Stimulated activated naive CD8-positive, alpha-beta T cell treated with anti-CD3 and anti-CD28 coated beads, Interleukin-15, amount 100 ng/mL, for 72 hours (primary cell): ENCODE measurements at places on chromosomes 6 and 20.

- DNase-seq, result no peak
These were observed 137.0 kb upstream of the HEY2 start for GRCh38 chr6:125612345-125612846.

- no peak for DNase-seq
These were observed 50.7 kb downstream of the SLC26A8 start for GRCh38 chr6:35973670-35974222.

- DNase-seq, result no peak
These were observed 27.0 kb upstream of the PTGIS start for GRCh38 chr20:49594931-49595315.

GRCh38 chr6:113736978-113737377 is 120.2 kb upstream of the MARCKS start:
- DNase-seq, result no peak

DNA sequence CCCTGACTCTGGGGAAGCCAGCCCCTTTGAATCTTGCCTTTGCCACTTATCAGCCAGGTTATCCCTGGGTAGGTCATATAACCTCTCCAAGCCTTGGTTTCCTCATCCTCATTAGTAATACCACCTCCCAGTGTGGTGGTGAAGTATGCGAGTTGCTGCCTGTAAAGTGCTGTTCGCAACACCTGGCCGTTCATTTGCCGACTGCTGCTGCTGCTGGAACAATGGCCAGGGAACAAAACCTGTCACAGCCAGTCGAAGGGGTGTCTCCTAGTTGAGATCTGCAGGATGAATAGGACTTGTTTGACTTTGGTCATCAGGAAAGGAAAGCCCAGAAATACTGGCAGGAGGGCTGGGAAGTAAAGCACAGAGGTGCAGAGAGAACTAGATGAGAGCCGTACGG is 6.1 kb downstream of the MANBAL start:
- no peak for DNase-seq

DNA sequence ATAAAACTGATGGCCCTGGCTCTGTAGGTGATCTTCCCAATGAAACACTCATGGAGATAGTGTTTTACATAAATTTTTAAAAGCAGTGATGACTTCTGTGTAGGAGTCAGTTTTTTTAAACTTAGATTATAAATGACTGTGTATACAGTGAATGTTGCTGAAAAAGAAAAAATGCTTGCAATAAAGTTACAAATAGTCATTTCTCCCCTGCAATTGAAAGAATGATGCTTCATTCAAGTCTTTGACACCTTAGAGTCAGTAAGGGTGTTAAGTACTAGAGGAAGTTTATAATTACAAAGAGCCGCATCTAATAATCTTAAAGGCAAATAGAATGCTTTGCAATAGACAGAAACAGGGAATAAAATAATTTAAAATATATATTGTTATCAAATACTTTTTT is 27.6 kb downstream of the ZNF292 start:
- DNase-seq, result no peak

DNA sequence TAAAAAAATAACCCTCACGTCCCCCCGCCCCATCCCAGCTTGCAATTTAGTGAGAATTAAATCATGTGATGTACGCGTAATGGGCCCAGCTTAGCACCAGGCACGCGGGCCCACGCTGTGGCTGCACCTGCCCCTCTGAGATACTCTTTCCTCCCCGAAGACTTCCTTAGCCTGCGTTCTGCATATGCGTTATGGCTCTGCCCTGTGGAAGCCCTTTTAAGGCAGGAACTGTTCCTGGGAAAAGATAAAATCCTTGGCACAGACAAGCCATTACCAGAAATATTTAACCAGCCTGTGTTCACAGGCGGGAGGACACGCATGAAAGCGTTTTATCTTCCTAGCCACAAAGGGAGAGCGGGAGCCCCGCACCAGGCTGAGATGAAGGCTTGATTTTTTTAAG is 311.0 kb downstream of the LRFN2 start:
- no peak for DNase-seq

DNA sequence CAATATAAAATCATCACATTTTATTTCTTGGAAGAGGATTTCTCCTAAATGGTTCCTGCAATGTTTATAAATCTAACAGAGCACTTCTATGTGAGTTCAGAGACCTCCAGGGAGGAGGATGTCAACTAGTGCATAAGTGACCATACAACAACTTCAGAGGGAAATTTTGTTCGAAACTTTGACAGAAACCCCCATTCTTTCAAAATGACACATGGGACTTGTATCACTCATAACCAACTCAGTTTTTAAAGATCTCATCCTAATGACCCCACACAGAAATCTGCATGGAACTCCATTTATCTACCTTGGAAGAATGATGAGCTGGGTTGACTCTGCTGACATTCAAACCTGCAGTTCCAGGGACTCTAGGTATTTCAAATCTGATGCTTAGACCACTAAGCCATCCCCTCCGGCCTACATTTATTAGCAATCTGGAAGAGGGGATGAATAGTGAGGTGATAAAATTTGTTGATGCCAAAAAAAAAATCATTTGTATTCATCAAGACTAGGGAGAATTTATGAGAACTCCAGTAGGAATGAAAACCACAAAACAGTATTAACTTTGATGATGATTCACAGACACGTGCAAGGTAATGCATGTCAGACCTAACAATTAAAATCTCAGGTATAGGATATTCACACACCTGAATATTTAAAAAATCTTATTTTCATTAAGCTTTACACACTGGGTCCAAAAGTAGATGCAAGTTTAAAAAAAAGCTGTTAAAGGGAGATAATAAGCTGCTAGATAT is 153.0 kb downstream of the REV3L start:
- no peak for DNase-seq

GRCh38 chr6:18155150-18155863 is at the start of gene KDM1B:
Gene KDM1B, plus strand, starts transcription at chr6:18155422. Its CDS starts 4,474 bp downstream, at chr6:18159896.
- DNase-seq, result peak; percentile 99
